CD8-positive, alpha-beta memory T cell (primary cell): ENCODE measurements at places on chromosomes 1 and 21. TPM values are rescaled to one million over a fixed set of nuclear protein-coding genes. Genes with fewer than 3 reads are reported as not detected.

The CSF3R gene
- total RNA-seq = 0.11 TPM

DNA sequence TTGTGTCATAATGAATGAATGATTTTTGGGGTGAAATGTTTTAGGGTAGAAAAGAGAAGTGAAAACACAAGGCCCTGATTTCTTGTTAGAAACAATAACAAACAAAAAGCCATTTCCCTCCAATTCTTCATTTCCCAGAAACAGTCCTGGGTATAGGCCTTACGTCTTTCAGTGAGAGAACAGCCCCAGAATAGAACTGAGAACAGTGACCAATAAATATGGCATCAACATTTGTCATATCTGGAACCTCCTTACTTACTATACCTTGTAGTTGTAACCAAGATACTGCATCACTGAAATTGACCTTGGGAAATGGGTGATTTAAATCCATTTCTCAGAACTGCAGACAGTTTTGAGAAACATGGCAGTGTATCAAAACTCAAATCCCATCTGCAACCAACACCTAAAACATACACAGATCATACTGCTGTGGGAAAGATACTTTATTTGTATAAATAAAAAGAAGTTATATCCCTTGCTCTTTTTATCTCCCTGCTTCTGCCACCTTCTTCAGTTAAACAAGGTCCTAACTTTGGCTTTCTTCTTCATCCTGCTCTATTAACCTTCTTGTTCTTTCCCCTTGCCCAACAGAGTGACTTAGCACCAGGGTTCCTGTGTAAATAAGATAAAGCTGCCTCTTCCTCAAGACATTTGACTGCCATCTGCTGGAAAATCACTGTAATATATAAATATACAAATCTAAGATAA lies 19.5 kb downstream of the XKR8 start:
- no peaks in the 10 kb centered on the region for H3K27me3 ChIP-seq
- DNase-seq = no peak
- peaks cover 6% of the 10 kb centered on the region for H3K36me3 ChIP-seq
- H3K4me3 ChIP-seq = no peak overlapping the region
- no peaks in the 10 kb centered on the region for H3K4me1 ChIP-seq
- H3K27ac ChIP-seq = peak overlapping the region; percentile 5

DNA sequence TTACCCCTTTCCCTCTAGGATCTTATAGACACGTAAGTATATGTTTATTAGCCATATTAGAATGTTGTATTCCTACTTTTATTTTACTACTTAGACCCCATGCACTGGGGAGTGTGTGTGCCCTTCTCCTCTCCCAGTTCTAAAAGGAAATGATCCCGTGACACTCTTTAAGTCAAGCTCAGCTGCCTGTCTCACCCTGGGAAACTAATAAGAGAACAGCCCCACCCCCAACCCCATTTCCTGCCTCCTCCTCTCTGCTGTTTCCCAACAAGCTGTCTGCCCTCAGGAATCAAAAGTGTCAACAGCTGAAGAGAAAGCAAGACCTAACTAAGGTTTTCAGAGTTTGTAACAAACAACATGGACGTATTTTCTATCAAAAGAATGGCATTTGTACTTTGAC lies 92.6 kb upstream of the VAV3 start:
- no peaks in the 10 kb centered on the region for H3K27me3 ChIP-seq
- H3K36me3 ChIP-seq = no peaks in the 10 kb centered on the region
- no peak for DNase-seq
- H3K4me1 ChIP-seq = no peaks in the 10 kb centered on the region
- H3K27ac ChIP-seq = no peak overlapping the region

- no peak for DNase-seq
- no peaks in the 10 kb centered on the region for H3K36me3 ChIP-seq
- peaks cover 6% of the 10 kb centered on the region for H3K4me1 ChIP-seq
- peaks cover 4% of the 10 kb centered on the region for H3K27me3 ChIP-seq
- no peak within 1 kb of the TSS for H3K27ac ChIP-seq
Measured at GRCh38 chr1:196608390-196609369, at the start of gene KCNT2. Gene KCNT2 (minus strand): TSS chr1:196608440. CDS start chr1:196608309, 131 bp downstream.

- no peaks in the 10 kb centered on the region for H3K27me3 ChIP-seq
- DNase-seq = no peak
- no peaks in the 10 kb centered on the region for H3K4me1 ChIP-seq
- no peaks in the 10 kb centered on the region for H3K36me3 ChIP-seq
- no peak overlapping the region for H3K27ac ChIP-seq
- H3K4me3 ChIP-seq = no peak overlapping the region
Measured at GRCh38 chr1:220791285-220791684, 4.6 kb downstream of the MTARC1 start.

DNA sequence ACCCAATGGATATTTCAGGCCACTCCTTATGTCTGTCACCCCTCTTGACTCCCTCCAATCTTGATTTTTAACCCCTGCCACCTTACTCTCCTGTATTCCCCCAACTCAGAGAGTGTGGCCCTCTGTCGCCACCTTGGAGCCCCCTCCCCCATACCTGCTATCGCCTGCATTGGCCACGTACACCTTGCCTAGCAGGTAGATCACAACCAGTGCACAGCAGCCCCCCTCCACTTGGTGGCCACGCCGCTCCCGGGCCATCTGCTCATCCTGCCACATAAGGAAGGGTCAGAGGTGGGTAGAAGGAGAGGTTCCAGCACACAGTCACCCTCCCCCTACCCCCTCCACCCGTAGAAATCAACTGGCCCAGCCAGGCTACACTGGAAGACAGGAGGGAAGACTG lies 2.9 kb downstream of the PPM1J start:
- no peak for DNase-seq
- H3K4me3 ChIP-seq = no peak overlapping the region
- no peak overlapping the region for H3K27ac ChIP-seq
- peaks cover 5% of the 10 kb centered on the region for H3K27me3 ChIP-seq

GRCh38 chr1:243959998-243960397 lies 91.1 kb upstream of the ZBTB18 start:
- H3K27ac ChIP-seq = no peak overlapping the region
- H3K36me3 ChIP-seq = no peaks in the 10 kb centered on the region
- H3K27me3 ChIP-seq = no peaks in the 10 kb centered on the region
- no peak for DNase-seq
- no peaks in the 10 kb centered on the region for H3K4me1 ChIP-seq

GRCh38 chr1:161994175-161994668 lies 29.4 kb downstream of the OLFML2B start:
- no peaks in the 10 kb centered on the region for H3K36me3 ChIP-seq
- DNase-seq = no peak
- H3K27me3 ChIP-seq = no peaks in the 10 kb centered on the region
- H3K27ac ChIP-seq = no peak overlapping the region
